Activated naive CD4-positive, alpha-beta T cell treated with anti-CD3 and anti-CD28 coated beads, Interleukin-2, amount 50 U/mL, for 16 hours (primary cell): ENCODE measurements at places on chromosomes 1 and 21.

DNA sequence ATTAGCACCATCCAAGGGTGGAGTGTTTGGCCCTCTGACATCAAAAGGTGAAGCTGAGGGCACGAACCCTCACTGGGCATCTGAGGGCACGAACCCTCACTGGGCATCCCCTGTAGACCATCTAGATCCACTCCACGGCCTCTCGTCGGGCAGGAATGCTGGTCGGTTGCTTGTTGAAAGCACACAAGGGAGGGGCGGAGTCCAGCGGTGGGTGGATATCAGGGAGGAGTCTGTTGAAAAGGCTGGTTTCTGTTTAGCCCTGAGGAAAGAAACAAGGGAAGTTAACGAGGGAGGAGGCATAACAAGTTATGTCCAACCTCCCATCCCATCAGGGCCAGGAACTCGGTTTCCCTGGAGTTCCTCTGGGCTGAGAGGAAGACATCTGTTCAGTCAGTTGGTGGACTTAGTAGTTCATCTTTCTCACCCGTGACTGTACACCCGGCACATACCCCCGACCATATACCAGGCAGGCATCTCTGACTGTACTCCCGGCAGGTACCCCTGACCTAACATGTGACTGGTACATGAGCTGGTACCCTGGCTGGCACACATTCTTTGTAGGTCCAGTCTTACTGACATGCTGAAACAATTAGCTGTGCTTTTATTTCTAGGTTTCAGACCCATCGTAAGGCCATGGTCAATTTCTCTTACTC, 32.1 kb upstream of the PDE9A start:
- no peak for DNase-seq

- no peak for DNase-seq
Measured at GRCh38 chr1:225750420-225750819, 27.2 kb upstream of the SRP9 start.

DNA sequence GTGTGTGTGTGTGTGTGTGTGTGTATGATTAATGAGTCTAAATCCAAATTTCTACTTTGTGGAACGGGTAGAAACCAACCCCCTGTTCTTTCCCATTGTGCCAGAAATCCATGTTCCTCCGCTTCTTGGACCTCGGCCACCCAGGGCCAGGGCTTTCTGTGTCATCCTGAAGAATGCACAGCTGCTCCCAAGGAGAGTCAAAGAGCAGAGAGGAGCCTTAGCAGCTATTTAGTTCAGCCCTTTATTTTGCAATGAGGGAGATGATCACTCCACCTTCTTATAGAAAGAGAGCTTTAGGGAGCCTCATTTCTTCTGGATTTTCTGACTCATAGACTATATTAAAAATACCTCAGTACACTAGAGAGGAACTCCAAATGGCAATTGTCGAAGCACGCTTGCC, 489.3 kb upstream of the VAMP3 start:
- no peak for DNase-seq

DNA sequence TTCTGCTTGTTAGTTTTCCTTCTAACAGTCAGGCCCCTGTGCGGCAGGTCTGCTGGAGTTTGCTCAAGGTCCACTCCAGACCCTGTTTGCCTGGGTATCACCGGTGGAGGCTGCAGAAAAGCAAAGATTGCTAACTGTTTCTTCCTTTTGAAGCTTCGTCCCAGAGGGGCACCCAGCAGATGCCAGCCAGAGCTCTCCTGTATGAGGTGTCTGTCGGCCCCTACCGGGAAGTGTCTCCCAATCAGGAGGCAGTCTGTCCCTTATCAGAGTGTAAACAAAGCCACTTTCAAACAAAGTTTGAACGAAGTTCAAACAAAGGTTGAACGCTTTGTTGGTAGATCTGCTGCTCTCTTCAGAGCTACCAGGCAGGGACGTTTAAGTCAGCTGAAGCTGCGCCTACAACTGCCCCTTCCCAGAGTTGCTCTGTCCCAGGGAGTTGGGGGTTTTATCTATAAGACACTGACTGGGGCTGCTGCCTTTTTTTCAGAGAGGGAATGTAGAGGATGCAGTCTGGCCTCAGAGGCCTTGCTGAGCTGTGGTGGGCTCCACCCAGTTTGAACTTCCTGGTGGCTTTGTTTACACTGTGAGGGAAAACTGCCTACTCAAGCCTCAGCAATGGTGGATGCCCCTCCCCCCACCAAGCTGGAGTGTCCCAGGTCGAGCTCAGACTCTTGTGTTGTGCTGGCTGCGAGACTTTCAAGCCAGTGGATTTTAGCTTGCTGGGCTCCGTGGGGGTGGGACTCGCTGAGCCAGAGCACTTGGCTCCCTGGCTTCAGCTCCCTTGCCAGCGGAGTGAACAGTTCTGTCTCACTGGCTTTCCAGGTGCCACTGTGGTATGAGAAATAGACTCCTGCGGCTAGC, 401.8 kb downstream of the SRGAP2C start:
- no peak for DNase-seq

GRCh38 chr1:52595061-52595460, 7.1 kb upstream of the GPX7 start:
- DNase-seq: no peak

GRCh38 chr1:228445843-228446650, 29.4 kb upstream of the TRIM17 start:
- peak; percentile 33 for DNase-seq

GRCh38 chr1:121525355-121525754, 340.6 kb downstream of the SRGAP2C start:
- no peak for DNase-seq
